ENCODE measurements at places on chromosomes 11 and 22.

DNA sequence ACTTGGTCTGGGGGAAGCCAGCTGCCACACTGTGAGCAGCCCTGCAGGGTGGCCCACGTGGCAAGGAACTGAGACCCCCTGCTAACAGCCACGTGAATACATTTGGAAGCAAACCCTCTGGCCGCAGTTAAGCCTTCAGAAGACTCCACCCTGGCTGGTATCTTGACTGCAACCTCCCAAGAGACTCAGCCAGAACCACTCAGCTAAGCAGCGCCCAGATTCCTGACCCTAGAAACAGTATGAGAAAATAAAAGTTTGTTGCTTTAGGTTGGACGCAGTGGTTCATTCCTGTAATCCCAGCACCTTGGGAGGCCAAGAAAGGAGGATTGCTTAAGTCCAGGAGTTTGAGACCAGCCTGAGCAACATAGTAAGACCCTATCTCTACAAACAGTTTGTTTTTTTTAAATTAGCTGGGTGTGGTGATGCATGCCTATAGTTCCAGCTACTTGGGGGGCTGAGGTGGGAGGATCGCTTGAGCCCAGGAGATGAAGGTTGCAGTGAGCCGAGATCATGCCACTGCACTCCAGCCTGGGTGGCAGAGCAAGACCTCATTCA, 8.7 kb downstream of the ZMAT5 start:
- no peak for DNase-seq

DNA sequence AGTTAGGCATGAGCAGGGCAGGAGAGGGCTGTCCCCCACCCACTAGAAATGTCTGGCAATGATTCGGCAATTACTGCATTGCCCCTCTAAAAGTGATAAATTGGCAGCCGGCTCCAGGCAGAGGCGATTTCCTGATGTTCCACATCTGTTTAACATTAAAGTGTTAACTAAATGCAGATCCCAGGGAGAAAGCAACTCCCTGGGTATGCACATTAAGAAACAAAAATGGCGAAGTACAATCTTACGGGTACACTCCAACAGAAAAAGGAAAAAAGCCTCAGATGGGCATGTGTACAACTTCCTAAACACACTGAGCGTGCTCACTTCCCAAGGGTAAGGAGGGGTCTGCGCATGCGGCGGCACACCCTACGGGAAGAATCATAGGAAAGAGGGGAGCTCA, 314.4 kb downstream of the CASP12 start:
- no peak for DNase-seq

DNA sequence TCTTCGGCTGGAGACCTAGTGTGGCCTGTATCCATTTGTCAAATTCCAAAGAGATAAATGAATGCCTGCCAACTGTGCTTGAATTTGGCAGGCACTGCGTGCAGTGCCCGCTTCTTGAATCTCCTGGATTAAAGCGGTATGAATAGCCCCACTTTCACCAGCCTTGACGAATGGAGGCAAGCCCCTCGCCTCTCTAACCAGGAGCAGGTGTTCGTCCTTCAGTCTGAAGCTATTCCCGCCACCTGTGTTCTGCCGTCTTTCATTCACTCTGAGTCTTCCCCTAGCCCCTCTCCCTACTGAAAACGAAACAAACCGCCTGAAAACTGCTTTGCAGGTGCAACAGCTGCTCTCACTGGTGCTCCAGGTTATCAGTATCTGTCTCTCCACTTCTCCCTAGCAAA, 11.2 kb downstream of the NLRP14 start:
- DNase-seq = no peak

DNA sequence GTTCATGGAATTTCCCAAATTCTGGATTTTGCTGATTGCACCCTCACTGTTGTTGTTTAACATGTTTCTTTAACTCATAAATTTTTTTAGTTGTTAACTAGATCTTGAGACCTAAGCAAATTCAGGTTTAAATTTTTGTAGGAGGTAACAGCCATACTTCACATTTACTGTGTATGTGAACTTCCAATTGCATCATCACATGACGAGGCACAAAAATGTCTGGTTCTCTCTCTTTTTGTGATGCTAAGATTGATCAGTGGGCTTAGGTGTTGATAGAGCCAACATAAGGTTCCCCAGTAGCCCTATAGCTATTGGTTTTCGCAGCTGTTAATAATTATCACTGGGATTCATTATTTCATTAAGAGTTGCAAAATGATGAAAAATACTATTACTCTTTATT, 277.5 kb downstream of the TMEM135 start:
- DNase-seq = no peak

- DNase-seq = no peak
Observed at GRCh38 chr11:70716986-70717775, 318.9 kb downstream of the CTTN start.

GRCh38 chr22:24541681-24542515, 13.0 kb downstream of the GUCD1 start:
- no peak for DNase-seq

DNA sequence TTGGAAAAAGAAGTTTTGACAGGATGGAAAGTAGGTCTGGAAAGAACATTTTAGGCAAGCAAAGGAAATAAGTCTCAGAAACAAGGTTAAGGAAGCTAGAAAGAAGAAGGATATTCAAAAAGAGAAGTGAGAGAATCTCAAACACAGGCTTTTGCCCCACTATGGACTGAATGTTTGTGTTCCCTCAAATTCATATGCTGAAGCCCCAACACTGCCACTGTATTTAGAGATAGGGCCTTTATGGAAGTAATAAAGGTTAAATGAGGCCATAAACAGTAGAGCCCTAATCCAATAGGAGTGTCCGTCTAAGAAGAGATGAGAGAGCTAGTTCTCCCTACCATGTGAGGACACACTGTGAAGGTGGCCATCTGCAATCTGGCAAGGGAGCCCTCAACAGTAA, 20.6 kb upstream of the RPS13 start:
- DNase-seq = no peak

DNA sequence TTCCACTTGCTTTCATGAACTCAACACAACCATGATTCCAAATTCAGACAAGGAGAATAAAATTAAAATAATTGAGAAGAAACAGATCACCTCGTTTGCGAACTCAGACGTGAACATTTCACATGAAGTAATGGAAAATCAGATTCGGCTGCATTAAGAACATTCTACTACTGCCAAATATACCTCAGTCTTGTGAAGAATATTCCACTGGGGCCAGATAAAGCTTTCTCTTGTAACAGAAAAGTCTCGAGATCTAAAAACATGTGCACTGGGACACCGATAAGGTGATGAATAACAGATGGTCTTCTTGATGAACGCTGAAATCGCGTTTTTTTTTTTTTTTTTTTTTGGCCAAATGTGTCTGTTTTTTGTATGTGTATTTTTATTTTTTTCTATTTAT, 761.1 kb downstream of the BRD1 start:
- no peak for DNase-seq

GRCh38 chr11:8776209-8776608, 93.6 kb downstream of the RPL27A start:
- DNase-seq = no peak

GRCh38 chr22:17063411-17064106, 21.2 kb upstream of the IL17RA start:
- no peak for DNase-seq

GRCh38 chr11:31641477-31642062, 132.0 kb downstream of the ELP4 start:
- no peak for DNase-seq

- no peak for DNase-seq
Observed at GRCh38 chr11:94922321-94923003, 50.9 kb downstream of the CWC15 start.

- no peak for DNase-seq
Observed at GRCh38 chr11:90343673-90344072, 120.8 kb upstream of the CHORDC1 start.

DNA sequence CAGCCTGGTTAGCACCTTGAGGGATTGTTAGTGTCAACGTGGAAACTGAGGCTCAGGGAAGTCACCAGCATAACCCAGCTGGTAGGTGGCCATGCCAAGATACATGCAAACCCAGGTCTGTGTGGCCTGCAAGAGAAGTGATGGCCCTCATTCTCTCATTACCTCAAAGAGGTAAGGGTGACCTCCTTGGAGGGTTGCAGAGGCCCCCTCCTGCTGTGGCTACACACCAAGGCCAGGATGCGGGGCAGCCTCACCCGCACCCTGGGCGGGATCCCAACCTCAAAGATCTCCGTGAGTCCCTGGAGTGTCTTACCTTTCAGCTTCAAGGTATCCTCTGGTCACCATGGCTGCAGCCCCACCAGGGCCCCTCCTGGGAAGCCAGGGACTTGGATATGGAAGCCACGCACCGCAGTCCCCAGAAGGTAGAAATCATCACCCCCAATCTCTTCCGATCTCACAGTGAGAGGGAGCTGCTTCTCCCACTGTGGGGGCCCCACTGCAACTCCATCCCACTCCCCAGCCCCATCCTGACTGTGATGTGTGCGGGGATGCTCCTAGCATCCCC, 95.4 kb downstream of the MORC2 start:
- no peak for DNase-seq

GRCh38 chr11:66973956-66974580, 1.0 kb upstream of the C11orf86 start:
- DNase-seq = no peak

DNA sequence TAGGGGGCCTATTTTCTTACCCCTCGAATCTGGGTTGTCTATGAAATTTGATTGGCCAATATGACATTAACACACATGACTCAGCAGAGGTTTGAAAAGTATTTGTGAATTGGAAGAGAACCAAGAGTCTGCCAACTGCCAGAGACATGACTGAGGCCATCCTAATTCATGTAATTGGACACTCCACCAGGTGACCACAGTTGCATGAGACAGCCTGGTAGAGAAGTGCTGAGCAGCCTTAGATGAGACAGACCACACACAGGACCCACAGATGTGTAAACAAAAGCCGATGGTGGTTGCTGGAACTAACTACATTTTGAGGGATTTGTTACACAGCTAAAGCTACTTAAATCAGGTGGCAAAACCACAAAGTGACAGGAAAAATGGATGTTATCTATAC, 855 bp upstream of the MS4A5 start:
- no peak for DNase-seq

- DNase-seq = no peak
Observed at GRCh38 chr11:1567052-1567720, 4.9 kb downstream of the DUSP8 start.

GRCh38 chr22:23060612-23061400, 9.5 kb upstream of the GNAZ start:
- no peak for DNase-seq

DNA sequence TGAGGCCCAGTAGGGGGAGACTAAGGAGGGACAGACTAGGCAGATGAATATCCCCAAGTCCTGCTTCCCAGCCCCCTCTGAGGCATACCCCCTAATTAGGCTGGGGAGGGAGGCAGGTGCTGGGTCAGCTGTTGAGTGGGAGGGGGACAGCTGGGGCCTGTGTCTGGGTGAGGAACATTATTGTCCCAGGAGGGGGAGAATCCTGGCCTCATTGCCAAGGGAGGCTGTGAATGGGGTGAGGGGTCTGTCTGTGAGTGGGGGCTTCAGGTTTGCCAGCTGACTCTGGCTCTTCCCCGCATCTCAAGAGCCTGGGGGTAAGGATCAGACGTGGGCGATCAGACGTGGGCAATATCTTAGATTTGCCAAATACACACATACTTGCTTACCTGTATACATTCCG, 2.1 kb downstream of the INPPL1 start:
- no peak for DNase-seq

GRCh38 chr22:29116397-29117123, 43.7 kb downstream of the KREMEN1 start:
- no peak for DNase-seq

DNA sequence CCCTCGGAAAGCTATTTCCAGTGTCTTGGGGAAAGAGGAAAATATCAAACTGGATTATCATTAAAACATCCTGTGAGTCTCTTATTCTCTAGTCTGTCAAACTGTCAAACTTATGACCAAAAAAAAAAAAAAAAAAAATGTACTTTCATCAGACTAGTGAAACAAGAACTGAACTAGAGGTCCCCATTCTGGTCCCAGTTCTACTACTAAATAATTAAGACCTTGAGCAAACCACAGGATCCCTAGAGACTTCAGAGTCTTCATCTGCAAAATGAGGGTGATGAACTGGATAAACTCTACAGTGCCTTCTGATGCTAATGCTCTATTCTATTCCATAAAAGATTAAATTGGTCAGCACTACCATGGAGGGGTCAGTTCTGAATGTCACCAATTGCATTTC, 105.8 kb downstream of the SERGEF start:
- DNase-seq = no peak

DNA sequence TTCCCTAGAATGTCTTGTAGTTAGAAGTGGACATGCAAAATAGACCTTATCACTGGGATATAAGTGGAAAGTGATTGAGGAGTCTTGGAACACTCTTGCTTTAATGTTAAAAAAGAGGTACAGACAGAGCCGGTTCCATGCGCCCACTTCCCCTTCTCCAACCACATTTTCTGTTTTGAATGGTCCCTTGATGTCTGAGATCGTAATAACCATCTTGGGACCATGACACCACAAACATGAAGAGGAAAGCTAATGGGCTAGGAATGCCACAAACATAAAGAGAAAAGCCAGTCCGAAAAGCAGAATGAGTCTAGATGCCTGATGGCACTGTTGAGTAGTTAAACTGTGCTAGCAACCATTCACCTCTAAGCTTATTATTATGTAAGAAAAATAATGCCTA, 54.8 kb upstream of the SPON1 start:
- no peak for DNase-seq

Data from T-helper 9 cell (primary cell).